A549 treated with CpdA at 1 μM for 4 hours (cell line): ENCODE measurements at places on chromosomes 6 and 20. TPM values are rescaled to one million over a fixed set of nuclear protein-coding genes. Genes with fewer than 3 reads are reported as not detected.

The NCOA6 gene
- 16.9 to 21.0 TPM (median 18.9 TPM) in 5 replicates for total RNA-seq

The LPA gene
- 0.01 to 0.02 TPM in 2 of 5 replicates, not detected in the others for total RNA-seq

The TAP1 gene
- 32.7 to 36.3 TPM (median 35.2 TPM) in 5 replicates for total RNA-seq

The MAS1 gene
- not detected in 5 replicates for total RNA-seq

The TMC2 gene
- not detected in 5 replicates for total RNA-seq

The TMEM217 gene
- 0.38 to 1.2 TPM (median 0.99 TPM) in 5 replicates for total RNA-seq

The SPATA25 gene
- total RNA-seq, result 0.34 to 0.87 TPM (median 0.70 TPM) in 5 replicates

The CNBD2 gene
- 4.3 to 6.4 TPM (median 5.5 TPM) in 5 replicates for total RNA-seq

The TGM2 gene
- 313 to 490 TPM (median 410 TPM) in 5 replicates for total RNA-seq

The TFAP2B gene
- total RNA-seq, result not detected in 5 replicates

The DEFB132 gene
- not detected in 5 replicates for total RNA-seq

The ZNF391 gene
- total RNA-seq, result 0.24 to 0.55 TPM (median 0.27 TPM) in 5 replicates
